Activated CD4-positive, alpha-beta T cell treated with anti-CD3 and anti-CD28 coated beads, Interleukin-2, amount 10 ng/mL, durations not matched to agents 24 days and 14 days (primary cell): ENCODE measurements at places on chromosomes 3 and 15. TPM values are rescaled to one million over a fixed set of nuclear protein-coding genes. Genes with fewer than 3 reads are reported as not detected.
A peak's percentile ranks its signal among the peaks of the same experiment; 100 is the strongest.

The EFCAB12 gene
- 0.40 and 0.63 TPM in 2 replicates for total RNA-seq

The AP2M1 gene
- 241 and 242 TPM in 2 replicates for total RNA-seq

DNA sequence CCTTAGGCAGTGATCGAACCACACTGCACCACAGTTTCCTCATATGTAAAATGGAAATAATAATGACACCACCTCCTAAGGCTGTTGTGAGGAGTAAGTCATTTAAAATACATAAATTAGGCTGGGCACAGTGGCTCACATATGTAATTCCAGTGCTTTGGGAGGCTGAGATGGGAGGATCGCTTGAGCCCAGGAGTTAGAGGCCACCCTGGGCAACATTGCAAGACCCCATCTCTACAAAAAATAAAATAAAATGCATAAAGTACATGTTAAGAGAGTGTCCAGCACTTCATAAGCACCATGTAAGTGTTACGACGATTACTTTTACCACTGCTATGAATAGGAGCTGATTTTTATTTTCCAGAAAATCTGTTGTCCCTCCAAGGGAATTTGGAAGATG, 440.0 kb downstream of the FOXP1 start:
- DNase-seq: no peak

- no peak for DNase-seq
These were observed 154.0 kb upstream of the PRICKLE2 start for GRCh38 chr3:64379221-64379620.

GRCh38 chr3:75329476-75330097, 334.5 kb upstream of the FRG2C start:
- DNase-seq: no peak

DNA sequence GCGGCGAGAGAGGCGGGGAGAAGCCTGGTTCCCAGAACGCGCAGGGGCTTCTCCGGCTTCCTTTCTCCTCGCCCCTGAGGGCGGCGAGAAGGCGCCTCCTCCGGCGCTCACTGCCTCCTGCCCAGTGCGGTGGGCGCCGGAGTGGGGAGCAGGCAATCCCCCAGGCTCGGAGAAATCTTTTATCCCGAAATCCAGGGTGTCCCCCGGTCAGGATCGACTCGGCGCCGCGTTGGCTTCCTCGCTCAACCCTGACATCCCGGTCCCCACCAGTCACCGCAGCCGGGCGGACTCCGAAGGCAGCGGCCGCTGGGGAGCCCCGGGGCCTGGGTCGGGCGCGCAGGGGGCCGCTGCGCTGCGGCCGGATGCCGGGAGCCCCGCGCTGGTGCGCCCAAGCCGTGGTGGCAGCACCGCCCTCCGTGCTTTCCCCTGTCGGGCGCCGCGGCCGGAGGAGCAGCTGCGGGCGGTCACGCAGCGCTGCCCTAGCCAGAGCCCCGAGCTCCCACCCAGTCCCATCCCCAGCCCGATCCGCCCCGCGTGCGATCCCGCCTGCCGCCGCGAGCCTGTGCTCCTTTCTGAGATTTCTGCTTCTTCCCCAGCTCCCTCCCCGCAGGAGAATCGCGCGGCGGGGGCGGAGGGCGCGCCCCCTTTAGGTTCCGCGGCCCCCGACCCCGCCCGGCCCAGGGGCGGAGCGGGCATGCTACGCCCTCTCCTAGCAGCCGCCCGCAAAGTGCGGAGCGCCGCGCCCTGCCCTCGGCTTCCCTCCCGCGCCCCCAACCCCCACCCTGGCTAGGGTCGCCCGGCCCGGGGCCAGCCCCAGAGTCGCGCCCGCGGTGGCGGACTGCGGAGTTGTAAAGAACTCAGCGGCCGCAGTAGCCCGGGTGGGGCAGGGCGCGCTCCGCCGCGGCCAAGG, 683 bp upstream of the CACNA2D3 start:
- peak; percentile 38 for DNase-seq

The SNX33 gene
- total RNA-seq: 4.1 TPM in 2 replicates

The CFAP44 gene
- 2.5 and 2.7 TPM in 2 replicates for total RNA-seq

GRCh38 chr3:139288266-139288821, 55.5 kb upstream of the MRPS22 start:
- DNase-seq: no peak

DNA sequence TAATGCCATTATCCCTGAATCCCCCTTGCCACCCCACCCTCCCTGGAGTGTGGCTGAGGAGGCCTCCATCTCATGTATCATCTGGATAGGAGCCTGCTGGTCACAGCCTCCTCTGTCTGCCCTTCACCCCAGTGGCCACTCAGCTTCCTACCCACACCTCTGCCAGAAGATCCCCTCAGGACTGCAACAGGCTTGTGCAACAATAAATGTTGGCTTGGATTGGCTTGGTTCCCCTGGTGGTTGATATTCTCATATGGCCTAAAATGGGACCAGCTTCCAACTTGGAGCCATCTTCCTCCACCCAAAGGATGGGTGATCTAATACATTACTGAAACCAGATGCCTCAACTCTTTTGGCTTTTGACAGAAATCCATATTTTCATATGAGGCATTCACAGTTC, 34.9 kb downstream of the VIPR1 start:
- DNase-seq: no peak

- DNase-seq: no peak
These were observed 260.7 kb downstream of the NSUN3 start for GRCh38 chr3:94323596-94323995.

The FBXW12 gene
- 0.14 and 0.28 TPM in 2 replicates for total RNA-seq
